ENCODE measurements at places on chromosomes 3 and 15. TPM values are rescaled to one million over a fixed set of nuclear protein-coding genes. Genes with fewer than 3 reads are reported as not detected.

- DNase-seq: no peak
Measured at GRCh38 chr15:95284492-95284891, 1046.0 kb upstream of the NR2F2 start.

GRCh38 chr3:141830508-141830907 is 45.9 kb upstream of the ATP1B3 start:
- no peak for DNase-seq

GRCh38 chr15:63221346-63221745 is 31.9 kb downstream of the RAB8B start:
- DNase-seq: no peak

MITF gene
- total RNA-seq: 0.81 TPM

TTLL13 gene
- total RNA-seq: 0.80 TPM

GRK7 gene
- not detected for total RNA-seq

SLC27A2 gene
- 16.6 TPM for total RNA-seq

DNA sequence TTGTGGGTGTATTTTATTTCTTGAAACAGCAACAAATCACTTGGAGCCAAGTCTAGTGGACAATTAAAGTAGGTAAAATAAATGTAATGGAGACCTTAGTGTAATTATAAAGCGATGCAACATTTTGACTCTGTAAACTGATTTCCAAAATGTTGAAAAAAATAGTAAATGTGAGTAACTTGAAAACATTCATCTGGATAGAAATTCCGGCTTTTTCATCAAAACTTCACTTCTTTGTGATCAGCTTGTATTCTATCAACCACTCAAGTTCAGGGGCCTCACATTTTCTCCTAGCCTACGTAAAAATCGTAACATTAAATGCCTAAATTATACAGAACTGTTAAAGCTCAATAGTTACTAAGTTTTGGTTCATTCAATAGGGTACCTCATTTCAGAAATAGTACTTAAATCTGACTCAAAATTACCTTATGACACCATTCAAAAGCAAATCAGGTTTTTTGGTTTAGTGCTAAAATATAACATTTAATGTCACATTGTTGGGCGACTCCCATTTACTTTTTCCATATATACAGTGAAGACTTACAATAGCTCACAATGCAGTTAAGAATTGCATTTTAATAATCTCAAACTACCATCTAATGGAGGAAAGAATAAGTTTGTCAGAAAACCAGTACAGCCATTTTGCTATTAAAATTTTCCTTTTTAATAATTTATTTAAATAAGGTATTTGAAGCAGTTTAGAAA is 12.7 kb downstream of the CCNL1 start:
- DNase-seq: no peak

DNA sequence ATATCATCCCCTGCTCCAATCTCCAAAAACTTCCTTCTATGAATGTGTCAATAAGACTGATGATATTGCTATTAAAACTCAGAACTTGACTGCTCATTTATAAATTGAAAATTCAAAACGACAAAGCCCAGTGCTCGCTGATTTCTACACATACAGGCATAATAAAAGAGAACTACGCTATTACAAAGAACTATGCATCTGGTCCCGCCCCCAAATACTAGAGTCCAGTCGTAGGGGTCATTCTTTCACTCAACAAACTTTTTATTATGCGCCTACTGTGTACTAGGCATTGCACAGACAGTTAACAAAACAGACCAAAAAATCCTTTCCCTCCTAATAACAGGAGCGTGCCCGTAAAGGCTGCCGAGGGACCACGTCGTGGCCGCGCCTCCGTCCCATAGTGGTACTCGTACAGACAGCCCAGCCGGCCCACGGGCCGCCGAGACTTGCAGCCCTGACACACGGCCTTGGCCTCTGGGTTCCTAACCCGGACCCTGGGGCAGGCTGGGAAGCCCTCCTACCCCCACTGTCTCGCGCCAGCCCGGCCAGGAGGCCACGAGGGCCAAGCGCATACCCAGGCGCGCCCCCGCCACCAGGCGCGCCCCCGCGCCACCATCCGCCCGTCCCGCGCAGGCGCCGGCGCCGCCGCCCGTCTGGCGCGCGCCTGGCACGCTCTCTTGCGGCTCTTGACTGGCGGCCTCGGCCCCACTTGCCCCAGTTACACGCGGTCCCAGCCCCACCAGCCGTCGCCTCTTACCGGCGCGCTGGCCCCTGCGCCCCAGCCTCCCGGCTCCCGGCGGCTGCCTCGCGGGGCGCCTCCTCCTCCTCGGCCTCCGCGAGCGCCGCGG is 757 bp downstream of the AVEN start:
- peak; percentile 79 for DNase-seq

TMEM62 gene
- 18.1 TPM for total RNA-seq

GRCh38 chr3:148309390-148310035 is 388.2 kb upstream of the AGTR1 start:
- no peak for DNase-seq

DNA sequence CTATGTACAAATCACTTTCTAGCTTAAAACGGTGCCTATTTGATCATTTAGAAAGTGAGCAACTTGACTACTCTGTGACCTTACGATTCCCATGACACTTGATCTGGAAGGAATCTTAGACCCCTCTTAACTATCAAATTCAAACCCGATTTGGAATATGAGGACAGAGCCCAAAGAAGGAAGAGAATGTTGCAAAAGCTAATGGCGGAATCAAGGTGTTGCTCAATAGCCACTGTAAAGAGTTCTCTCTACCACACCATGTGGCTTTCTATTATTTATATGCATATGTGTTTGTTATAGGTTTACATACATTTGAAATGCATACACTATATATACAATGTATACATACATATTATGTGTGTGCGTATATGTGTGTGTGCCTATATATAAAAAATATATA is 39.9 kb downstream of the PYDC2 start:
- no peak for DNase-seq

- DNase-seq: no peak
Measured at GRCh38 chr3:125322166-125322565, 53.0 kb downstream of the ZNF148 start.

GALNT15 gene
- not detected for total RNA-seq

- DNase-seq: no peak
Measured at GRCh38 chr3:113297287-113297686, 85.9 kb downstream of the BOC start.

DNA sequence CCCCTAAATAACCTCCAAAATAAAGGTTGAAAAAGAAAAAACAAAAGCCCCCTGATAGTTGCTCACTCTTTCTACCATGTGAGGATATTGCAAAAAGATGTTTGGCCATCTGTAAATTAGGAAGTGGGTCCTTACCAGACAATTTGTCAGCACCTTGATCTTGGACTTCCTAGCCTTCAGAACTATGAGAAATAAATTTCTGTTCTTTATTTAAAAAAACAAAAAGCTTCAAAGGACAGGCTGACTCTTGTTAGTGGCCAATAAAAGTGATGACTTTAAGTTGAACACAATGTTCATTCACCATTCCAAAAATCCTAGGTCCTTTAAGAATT is 103.5 kb downstream of the CBLB start:
- no peak for DNase-seq

FANCD2OS gene
- not detected for total RNA-seq

GRCh38 chr3:57274845-57275244 is 17.6 kb downstream of the ASB14 start:
- no peak for DNase-seq

DNA sequence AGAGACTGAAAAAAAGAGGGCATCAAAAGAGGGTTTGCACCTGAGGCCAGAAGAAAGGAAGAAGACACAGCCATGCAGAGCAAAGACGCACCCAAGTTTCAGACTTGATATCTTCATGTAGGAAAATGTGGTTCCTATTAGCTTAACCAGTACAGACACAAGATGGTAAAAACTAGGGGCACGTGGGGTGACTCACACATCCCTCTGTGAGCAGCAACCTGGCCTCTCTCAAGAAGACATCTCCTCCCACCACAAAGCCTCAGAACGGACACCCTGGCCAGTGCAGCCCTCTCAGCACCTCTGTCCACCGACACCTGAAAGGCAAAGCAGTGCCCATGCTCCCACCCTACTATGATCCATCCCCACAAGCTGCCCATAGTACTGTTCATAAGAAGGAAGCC is 33.3 kb downstream of the GLB1 start:
- DNase-seq: peak; percentile 68

DNA sequence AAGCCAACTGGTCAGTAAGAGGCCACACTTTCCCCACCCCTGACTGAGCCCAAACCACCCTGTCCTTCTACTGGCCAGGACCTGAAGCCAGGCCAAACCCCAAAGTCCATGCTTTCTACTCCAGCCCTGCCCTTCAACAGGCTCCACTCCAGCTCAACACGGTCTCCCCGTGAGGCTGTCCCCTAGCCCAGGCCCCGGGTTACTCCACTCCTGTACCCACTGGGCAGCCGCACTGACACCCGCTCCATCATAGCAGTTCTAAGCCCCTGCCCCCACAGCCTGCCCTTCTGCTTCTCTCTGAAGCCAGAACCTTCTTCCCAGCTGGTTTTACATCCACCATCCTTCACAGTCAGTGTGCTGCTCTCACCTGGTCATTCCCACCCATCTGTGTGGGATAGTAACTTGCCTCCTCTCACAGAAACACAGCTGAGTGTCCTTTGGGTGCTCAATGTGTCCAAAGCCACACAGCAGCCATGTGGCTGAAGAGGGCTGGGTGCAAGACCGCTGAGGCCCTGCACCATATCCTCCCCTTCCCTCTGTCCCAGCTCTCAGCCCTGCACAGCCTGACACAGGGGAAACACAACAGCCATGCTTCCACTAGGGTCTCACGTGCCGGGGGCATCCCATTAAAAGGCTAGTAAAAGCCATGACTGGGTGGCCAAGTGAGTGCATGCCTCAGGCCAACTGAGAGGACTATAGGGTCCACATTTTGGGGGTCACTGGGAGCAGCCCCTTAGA is 38.1 kb downstream of the TLE3 start:
- peak; percentile 18 for DNase-seq

DNA sequence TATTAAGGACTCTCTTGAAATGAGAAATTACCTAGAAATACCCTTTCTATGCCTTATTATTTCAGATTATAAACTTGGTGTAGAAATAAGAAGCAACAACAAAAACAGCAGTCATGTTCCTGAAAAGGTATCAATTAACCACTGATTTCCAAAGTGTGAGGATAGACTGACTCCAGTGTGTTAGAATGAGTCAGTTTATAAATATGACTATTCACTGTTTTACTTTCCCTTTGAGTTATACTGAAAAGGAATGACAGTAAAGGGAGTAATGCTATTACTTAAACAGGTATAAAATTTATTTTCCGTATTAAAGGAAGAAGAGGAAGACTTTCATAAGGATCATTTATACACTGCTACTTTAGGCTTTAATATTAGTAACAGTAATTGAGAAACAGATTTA is 12.9 kb downstream of the GMNC start:
- no peak for DNase-seq

C3orf18 gene
- 13.0 TPM for total RNA-seq

CSPG4 gene
- total RNA-seq: not detected

- no peak for DNase-seq
Measured at GRCh38 chr3:116423945-116424344, 21.3 kb downstream of the LSAMP start.

ASTE1 gene
- total RNA-seq: 13.7 TPM

DNA sequence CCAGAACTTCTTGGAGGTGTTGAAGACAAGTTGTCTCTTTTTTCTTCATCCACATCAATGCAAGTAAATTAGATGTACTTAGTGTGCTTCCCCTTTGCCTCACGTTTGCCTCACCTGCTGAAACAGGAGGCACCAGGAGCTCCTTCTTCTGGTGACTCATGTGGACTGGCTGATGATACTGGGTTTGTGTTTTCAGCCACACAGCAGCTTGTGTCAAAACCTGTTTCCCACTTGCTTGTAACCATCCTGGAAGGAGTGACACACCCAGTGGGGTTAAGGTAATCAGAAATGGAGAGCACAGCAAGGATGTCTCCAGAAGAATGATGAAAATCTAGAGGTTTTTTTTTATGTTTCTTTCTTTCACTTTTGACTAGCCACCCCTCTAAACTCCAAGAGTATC is 143.3 kb upstream of the RBMS3 start:
- DNase-seq: no peak

GRCh38 chr3:119673875-119674274 is 3.3 kb downstream of the COX17 start:
- no peak for DNase-seq

DPPA2 gene
- total RNA-seq: not detected

DNA sequence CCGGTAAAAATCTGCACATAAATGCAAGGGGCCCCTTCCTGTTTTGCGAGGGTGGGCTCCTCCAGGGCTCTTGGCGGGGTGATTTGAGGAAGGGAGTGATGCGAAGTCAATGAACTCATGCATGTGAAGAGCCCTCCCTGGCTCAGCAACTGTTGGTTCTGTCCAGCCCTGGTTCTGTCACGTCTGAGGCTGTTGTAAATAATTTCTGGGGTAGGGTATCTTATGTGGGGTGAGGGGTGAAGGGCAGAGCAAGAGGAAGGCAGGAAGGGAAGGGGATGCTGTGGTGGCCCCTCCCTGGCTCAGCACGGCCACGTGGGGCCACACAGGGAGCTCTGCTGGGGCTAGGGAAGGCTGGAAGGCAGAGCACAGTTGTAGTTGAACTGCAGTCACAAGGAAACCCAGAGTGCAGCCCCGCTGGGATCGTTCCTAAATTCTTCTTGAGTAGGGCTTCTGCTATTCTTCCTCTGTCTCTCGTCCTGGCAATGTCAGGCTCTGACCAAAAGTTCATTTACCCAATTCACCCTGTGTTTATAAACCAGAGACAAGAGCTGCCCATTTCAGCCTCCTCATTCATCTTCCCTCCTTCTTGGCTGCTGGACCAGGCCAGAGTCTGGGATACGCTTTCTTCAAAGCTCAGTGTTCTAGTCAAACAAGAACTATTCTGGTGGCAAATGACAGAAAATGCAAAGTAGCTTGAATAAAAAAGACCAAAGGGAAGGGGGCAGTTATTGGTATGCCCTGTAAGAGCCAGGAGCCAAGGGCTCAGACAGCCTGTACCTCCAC is 14.8 kb upstream of the TOPBP1 start:
- no peak for DNase-seq

- no peak for DNase-seq
Measured at GRCh38 chr15:41169781-41170180, 53.7 kb upstream of the INO80 start.

DNA sequence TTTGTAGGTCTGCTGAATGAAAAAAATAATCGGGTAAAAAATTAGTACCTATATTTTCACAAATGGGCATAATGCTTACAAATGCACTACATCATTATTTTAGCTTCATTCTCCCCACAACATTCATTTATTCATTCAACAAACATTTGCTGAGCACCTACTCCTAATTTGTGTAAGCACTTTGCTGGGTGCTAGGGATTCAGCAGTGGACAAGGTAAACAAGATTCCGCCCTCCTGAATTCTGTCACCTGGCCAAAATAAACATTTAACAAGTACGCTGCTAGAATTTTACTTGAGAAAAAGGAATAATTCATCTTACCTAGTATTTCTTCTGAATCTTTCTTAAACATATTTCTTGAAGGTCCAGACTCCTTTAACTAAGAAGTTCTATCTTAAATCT is 72.1 kb downstream of the TIGIT start:
- DNase-seq: no peak

All from CD8-positive, alpha-beta memory T cell (primary cell).